Activated T-cell treated with anti-CD3 and anti-CD28 coated beads, Interleukin-2, amount 50 U/mL, for 4 hours (primary cell): ENCODE measurements at places on chromosomes 5 and 9.

GRCh38 chr5:126186210-126186609 lies 237.0 kb upstream of the GRAMD2B start:
- DNase-seq: no peak

DNA sequence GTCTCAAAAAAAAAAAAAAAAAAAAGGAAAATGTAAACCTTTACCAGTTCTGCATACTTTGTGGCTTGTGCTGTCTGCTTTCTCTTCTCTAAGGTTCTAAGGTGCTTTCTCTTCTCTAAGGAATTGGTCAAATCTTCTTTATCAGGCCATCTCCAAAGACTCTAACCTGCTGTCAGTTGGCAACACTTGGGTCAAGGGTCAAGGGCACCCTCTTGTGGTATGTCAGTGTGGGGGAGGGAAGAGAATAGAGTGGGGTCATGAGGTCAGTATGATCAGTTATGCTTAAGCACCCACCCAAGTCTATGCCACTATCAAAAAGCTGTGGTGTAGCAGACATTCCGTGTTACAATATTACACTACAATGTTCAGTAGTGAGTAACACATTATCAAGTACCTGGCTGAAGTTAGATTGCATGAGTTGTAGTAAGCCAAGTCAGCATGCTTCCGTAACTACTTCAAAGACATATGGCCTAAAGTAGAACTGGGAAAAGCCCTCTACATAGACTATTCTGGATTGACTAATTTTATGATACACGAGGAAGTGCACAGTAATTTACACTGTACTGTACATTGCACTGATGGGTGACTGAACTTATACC lies 25.0 kb upstream of the CCL28 start:
- DNase-seq: no peak

DNA sequence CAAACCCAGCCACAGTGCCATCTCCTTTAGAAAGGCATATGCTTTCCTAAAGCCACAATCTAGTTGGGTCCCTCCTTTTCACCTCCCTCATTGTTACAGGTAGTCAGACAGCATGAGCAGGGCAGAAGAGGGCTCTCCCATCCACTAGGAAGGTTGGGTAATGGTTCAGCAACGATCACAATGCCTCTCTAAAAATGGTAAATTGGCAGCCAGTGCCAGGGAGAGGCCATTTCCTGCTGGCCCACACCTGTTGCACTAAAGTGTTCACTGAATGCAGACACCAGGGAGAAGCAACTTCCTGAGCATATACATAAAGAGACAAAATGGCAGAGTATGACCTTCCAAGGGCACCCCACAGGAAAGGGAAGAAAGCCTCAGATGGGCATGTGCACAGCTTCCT lies 31.3 kb upstream of the DAP start:
- no peak for DNase-seq

DNA sequence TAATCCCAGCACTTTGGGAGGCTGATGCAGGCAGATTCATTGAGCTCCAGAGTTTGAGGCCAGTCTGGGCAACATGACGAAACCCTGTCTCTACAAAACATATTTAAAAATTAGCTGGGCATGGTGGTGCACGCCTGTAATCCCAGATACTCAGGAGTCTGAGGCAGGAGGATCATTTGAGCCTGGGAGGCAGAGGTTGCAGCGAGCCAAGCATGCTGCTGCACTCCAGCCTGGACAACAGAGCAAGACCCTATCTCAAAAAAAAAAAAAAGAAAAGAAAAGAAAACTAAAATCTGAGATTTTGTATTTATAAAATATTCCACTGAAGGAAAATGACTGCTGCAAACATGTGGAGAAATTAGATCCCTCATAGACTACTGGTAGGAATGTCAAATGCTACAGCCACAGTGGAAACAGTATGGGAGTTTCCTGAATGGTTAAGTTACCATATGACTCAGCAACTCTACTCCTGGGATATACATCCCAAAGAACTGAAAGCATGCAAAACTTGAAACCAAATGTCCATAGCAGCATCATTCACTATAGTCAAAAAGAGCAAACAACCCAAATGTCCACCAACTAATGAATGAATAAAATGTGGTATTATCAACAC lies 106.1 kb downstream of the UBAP2 start:
- no peak for DNase-seq

DNA sequence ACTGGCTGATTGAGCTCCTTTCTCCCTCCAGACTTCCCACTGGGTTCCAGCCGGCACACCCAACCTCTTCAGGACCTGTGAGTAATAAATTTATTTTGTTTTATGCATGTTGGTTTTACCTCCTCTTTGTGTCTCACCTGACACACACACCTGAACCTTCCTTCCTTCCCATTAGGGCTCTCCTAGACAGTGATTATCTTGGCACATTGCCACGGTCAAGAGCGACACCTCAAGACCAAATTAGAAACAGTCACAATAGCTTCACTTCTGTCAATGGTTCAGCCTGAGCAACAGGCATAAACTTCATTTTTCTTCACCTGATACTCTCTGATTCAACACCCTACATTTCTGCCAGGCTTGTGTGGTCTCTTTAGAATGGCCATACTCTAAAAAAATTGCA lies 296.3 kb upstream of the SMARCA2 start:
- DNase-seq: no peak

DNA sequence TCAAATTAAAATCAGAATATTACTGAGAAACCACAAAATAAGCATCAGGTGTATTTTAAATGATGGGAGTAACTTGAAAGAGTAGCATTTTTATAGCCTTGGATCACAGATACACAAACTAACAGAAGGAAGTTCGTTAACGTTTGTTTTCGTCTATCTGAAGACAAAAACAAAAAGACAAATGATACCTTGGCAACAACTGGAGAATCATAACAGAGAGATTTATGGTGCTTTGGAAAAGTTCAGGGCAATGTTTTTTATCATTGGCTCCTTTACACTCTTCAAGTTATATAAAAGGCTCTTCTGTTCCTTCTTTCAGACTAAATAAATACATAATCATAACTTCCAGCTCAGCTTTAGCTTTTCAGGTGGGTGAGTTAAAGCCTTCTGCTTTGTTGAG lies 128.1 kb upstream of the VLDLR start:
- DNase-seq: no peak

DNA sequence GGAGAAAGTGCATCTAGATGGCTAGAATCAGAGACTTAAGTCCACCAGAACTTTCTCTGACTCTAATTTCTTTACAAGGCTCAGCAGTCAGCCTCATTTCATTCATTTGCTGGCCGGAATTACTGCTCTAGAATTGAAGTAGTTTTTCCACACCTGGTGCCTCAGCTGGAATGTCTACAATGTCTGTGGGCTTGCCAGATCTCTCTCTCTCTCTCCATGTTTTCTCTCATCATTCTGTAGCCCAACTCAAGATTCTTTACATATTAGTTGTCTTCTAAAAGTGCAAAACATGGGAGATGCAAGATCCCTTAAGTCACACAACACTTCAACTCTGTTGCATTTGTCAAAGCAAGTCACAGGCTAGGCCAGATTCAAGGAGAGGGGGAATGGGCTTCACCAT lies 103.9 kb upstream of the TAF11L2 start:
- DNase-seq: no peak
